ENCODE measurements at places on chromosomes 3 and 15.

GRCh38 chr3:194069421-194070219 is 66.3 kb upstream of the HES1 start:
- no peak for DNase-seq

DNA sequence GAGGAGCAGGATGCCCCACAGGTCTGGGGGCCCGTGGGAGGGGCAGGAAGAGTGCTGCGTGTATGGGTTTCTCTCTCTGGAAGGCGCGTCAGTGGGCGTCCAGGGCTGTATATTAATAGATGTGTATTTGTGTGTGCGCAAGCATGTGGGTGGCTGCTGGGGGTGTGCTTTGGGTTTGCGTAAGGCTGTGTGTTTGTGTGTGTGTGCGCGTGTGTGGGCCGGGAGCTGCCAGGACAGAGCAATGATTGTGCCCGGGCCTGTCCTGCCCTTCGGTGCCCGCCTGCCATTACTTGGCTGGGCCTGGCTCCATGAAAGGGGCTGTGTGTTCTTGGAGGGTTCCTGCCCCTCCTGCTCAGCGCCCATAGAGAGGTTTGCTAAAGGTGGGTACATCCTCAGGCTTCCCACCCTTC is 16.3 kb downstream of the CSPG4 start:
- DNase-seq = no peak

DNA sequence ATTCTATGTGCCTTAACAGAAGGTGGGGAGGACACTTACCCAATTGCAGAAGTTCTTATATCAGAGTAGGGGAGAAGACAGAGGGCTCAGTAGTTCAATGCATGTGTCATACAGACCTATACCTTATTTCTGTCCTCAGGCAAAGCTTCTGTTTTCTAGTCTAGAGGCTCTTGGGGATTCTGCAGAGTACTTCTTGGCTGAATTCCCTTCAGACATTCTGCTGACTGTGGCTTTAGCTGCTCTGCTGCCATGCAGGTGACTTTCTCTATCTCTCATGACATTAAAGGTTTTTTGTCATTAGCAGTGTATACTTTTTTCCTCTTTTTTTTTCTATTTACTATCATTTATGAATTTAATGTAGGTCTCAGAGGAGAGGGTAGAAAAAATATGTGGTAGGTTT is 172.8 kb upstream of the PLSCR5 start:
- no peak for DNase-seq

- DNase-seq = no peak
Measured at GRCh38 chr3:195727606-195728195, 6.9 kb downstream of the MUC20 start.

GRCh38 chr15:58495891-58496408 is 64.2 kb downstream of the LIPC start:
- no peak for DNase-seq

DNA sequence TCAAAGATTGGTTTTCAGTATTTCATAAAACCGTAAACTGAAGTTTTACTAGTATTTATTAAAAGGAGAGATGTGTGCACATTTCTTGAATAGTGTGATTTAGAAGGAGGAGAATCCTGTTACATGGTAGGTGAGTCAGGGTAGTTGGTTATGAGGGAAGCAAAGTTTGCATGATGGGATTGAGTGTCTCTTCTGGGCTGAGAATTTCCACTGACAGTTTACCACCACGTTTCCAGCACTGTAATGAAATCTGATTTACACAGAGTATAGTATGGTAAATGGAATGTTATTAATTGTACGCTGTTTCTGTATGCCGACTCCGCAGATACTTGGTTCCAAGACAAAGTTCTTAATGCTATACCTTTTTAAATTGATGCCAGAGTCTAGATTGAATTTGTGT is 1.6 kb downstream of the NECTIN3 start:
- no peak for DNase-seq

GRCh38 chr15:89998141-89998661 is 2.9 kb upstream of the ZNF710 start:
- peak; percentile 69 for DNase-seq

GRCh38 chr15:74399511-74400312 is 32.3 kb upstream of the CYP11A1 start:
- DNase-seq = no peak

- DNase-seq = no peak
Measured at GRCh38 chr3:188661806-188662205, 507.8 kb downstream of the LPP start.

- DNase-seq = peak; percentile 6
Measured at GRCh38 chr3:79361748-79362378, 405.9 kb downstream of the ROBO1 start.

GRCh38 chr3:100163787-100164186 is 49.5 kb upstream of the FILIP1L start:
- no peak for DNase-seq

- no peak for DNase-seq
Measured at GRCh38 chr3:100129941-100130340, 15.6 kb upstream of the FILIP1L start.

GRCh38 chr3:21835264-21835663 is 84.3 kb upstream of the ZNF385D start:
- DNase-seq = no peak

DNA sequence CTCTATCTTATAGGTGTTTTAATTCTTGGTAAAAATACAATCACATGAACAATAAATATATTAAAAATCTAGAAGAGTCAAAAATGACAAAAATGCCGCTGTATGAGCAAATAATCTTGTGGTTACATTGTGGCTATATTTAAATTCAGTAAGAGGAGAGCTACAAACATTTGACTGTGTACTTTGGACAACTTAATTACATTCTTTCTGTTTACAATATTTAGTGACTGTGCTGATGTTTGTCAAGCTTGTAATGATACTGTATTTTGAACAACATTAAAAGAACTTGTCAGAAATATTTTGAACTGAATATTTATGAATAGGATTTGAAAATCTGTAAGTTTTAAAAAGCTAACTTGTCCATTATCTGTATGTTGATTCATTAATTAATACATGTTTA is 598.3 kb downstream of the SI start:
- no peak for DNase-seq

- no peak for DNase-seq
Measured at GRCh38 chr3:35254917-35255316, 384.4 kb upstream of the ARPP21 start.

- DNase-seq = peak; percentile 34
Measured at GRCh38 chr3:177830411-177830849, 633.1 kb upstream of the TBL1XR1 start.

GRCh38 chr3:111080413-111080812 is 8.8 kb downstream of the NECTIN3 start:
- peak; percentile 11 for DNase-seq

DNA sequence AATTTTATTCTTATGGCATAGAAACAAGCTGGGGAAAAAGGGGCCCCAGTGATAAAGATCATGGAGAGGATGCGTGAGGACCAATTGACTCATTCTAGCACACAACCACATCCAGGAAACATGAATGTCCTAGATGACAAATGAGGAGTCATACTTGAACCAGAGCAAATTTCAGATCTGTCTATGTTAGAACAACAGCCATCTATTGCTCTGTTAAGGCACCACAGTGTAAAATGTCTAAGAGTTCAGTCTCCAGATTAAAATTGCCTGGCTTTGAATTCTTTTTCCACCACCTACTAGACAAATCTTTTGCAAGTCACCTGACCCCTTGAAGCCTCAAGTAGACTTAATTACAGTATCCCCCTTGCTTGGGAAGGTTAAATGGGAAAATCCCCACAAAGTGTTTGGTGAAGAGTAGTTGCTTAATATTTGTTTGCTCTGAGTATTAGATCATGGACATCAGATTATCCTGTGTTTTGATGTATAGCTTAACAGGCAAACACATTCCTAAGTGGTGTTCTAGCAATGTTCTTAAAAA is 258.7 kb upstream of the TGFBR2 start:
- no peak for DNase-seq

GRCh38 chr3:148727231-148727630 is 29.5 kb downstream of the AGTR1 start:
- DNase-seq = peak; percentile 64

DNA sequence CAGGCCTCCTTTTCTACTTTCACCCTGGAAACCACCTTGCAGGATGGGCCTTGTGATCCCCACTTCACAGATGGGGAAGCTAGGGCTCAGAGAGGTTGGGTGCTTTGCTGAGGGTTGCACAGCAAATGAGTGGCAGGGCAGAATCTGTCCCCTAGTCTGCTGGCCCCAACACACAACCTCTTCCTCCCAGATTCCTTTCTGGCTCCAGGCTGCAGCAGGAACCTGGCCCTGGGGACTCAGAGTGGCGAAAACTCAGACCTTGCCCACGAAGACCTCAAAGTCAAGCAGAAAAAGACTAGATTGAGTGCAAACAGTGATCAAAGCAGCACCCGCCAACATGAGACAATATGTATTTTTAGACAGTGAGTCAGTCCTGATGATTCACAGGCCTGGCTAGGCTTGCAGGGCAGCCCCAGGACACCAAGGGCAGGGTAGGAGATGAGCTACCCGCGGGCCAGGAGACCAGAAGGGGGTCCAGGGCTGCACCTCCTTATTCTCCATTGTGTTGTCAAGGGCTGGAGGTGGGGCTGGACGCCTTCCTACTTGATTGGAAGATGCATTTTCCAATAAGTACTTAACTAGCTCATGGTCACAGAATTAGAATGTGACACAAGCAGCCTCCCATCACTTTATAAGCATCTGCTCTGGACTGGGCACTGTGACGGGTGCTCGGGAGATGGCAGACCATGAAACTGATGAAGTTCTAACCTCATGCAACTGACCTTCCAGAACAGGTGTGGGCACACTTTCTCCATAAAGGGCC is 23.9 kb downstream of the GOLGA6L2 start:
- DNase-seq = no peak

- no peak for DNase-seq
Measured at GRCh38 chr15:54776410-54776809, 420.3 kb downstream of the RSL24D1 start.

DNA sequence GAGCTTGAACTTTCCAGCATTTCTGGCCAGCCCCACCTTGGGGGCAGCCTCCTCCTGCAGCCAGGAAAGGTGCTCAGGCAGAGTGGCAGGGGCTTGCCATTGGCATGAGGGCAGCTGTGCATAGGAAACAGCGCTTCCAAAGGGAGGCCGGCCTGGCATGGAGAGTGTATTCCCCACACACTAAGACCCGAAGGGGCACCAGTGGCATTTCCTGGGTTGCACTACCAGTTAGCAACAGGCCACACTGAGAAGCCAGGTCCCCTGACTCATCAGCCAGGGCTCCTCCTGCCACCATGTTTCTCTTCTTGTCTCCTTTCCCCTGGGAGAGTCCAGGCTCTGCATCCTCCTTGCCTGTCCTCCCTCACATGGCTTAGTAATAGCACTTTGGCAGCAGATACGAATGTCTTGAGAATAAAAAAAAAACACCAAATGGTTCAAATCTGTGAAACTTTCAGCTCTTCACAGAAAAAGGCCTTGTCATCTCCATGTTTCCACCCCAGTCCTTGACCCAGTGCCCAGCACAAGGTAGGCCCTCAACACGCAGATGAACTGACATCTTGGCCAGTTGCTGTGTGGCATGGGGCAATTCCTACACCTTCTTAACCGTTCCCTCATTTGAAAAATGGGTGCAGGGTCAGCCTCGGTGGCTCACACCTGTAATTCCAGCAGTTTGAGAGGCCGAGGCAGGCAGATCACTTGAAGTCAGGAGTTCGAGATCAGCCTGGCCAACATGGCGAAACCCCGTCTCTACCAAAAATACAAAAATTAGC is 180.4 kb downstream of the SMAD6 start:
- DNase-seq = no peak

- no peak for DNase-seq
Measured at GRCh38 chr3:10697918-10698317, 118.1 kb upstream of the SLC6A11 start.

- no peak for DNase-seq
Measured at GRCh38 chr3:53552730-53553129, 58.3 kb downstream of the CACNA1D start.

DNA sequence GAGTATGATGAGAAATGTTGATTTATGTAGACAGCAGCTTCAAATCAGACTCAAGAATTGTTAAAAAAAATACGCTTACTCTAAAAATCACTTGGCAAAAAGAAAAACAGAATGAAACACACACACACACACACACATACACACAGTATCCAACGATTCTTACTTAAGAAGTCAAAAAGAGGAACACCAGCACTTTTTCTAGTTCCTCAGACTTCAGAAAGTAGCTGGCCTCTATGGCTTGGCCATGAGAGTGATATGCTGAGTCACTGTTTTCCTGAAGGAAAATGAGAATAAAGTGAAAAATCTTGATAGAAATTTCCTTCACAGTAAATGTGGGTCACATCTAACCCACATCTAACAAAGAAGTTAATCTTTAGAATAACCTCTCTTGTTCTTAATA is 22.1 kb downstream of the CNTN3 start:
- DNase-seq = no peak

- no peak for DNase-seq
Measured at GRCh38 chr3:13480340-13481318, 523 bp downstream of the HDAC11 start.

DNA sequence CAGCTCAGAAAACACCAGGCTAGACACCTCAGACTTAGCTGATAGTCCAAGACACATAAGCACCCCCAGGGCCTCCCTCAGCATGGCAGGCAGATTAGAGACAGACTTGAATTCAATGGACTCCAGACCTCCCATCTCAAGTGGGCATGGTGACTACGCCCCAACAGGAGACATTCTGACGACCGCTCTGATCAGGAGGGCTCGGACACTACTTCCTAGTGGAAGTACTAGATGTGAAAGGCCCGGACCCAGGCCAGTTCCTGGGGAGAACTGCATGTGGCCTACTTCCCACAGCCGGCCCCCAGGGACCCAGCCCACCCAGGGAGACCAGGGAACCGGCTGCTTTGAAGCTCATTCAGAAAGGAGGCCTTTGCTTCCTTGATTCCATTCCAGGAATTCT is 16.9 kb downstream of the POC1A start:
- DNase-seq = no peak

GRCh38 chr15:40487816-40488682 is 17.3 kb downstream of the CHST14 start:
- no peak for DNase-seq

DNA sequence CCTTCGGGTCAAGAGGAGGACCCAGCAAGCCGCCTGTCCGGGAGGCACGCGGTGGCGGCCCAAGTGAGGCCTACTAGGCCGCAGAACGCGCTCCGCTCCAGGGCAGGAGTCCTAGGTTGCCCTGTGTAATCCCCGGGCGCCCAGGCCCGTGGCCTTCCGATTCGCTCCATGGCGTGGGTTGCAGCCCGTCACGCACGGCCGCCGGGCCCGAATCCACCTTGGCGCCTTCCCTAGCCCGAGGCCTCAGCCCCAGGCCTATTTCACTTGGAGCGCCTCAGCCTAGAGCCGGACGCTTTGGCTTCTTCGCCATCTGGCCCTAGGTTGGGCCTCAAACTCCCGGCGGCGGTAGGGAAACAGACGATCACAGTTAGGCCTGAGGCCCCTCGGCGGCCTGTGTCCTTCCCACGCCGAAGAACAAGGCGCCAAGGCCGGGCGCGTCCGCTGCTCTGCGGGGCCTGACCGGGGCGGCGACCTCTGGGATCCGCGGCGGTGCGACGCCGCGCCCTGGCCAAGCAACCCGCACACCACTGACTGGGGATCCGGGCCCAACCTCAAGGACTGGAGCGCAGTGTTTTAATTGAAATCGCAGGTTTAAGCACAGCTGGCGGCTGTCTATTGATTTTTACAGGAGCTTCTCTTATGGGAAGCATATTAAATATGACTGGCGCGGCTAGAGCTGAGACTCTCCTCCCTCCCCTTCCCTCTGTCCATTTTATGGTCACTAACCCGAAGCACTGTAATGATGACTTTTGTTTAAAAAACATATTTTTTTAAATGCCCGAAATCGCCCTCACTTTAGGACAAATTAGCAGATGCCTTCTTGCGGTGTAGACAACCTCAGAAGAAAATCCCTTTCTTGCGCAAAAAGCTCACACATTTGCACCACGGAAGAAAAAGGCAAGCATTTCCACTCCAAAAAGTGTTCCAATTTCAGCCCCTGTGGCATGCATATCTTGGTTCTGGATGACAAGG is 3.8 kb upstream of the FEZF2 start:
- no peak for DNase-seq

- DNase-seq = no peak
Measured at GRCh38 chr3:74642876-74643275, 28.4 kb upstream of the CNTN3 start.

All from NCI-H146 (cell line).